Stimulated activated CD8-positive, alpha-beta memory T cell treated with anti-CD3 and anti-CD28 coated beads, Interleukin-15, amount 100 ng/mL, for 48 hours (primary cell): ENCODE measurements at places on chromosomes 2 and 18.

DNA sequence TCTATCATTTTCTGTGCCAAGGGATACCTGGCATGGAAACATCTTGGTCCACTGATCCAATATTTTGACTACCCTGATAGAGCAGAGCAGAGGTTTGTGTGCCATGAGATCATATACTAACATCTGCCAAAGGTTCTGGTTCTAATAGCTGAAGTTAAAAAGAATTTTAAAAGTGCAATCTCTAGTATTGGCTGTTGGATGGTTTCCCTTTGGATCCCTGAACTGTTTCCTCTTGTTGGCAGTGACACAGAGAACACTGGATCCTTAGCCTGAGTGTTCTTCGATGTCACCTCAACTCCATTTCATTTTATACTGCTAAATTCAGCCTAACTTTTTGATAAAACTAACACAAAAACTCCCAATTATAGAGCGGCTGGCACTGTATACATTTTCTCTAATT, 169.3 kb upstream of the FBXO11 start:
- no peak for DNase-seq

DNA sequence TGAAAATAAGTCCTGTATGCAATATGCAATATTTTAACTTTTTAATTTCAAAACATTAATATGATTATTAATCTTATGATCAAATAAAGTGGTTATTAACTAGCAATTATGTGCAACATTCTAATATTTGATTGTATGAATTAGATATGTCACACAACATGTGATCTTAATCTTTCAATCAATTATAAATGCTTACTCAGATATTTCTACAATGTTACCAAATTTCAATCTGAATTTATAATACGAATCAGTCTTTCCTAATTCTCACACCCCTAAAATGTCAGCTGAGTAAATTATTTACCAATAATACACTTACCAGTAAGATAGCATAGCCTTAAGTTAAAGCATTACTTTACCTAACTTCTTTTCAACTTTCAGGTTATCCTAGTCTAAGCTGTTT, 186.3 kb downstream of the CALCRL start:
- no peak for DNase-seq

DNA sequence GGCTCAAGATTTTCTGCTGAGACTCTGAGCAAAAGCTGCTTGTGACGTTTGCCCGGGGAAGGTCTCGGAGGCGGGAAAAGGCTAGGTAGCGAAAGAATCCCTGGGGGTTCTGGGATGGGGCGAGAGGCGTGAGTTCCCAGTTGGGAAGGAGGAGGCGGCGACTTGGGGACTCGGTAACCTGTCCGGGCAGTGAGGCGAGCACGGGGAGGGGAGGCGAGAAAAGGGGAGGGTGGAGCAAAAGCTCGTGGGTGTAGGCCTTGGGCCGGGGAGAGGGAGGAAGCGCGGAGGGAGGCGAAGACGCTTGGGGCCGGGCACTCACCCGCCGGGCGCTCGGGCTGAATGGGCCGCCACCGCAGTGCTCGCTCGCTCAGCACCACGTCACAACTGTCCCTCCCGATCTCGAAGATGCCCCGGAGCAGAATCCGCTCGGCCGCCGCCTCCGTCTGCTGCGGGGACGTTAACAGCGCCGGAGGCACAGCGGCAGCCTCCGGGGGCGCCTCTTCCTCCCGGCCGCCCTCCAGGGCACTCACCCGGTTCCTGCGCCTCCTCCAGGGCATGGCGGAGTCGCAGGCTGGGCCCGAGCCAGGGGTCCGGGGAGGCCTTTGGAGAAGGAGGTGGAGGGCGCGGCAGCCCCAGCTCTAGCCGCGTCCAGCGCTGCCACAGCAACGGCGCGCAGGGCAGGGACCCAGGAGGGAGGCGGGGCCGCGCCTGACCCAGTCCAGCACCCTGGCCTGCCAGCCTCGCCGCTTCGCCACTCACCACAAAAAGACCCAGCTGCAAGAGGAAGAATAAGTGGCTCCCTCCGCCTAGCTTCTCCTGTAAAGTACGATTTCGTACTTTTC, at the start of gene CERKL:
Gene CERKL (minus strand): TSS at position 656 of the 842 bp plus-strand sequence. CDS start 99 bp downstream, at position 557.
- no peak for DNase-seq

DNA sequence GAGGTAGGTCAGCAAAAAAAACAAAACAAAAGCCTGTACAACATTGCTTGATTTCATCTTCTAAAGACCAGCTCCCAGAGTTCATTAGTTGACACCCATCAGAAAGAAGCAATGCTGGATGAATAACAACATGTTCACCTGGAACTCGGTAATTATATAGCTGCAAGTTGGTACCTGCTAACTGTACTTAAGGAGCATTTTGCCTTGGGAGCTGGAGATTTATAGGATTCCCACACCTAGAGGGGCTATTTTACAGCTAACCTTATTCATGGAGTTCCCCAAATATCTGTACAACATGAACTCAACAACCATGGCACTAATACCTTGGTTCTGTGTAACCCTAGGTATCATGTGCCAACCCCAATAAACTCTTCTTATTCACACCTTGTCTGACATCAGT, 281.1 kb upstream of the NCKAP5 start:
- no peak for DNase-seq

DNA sequence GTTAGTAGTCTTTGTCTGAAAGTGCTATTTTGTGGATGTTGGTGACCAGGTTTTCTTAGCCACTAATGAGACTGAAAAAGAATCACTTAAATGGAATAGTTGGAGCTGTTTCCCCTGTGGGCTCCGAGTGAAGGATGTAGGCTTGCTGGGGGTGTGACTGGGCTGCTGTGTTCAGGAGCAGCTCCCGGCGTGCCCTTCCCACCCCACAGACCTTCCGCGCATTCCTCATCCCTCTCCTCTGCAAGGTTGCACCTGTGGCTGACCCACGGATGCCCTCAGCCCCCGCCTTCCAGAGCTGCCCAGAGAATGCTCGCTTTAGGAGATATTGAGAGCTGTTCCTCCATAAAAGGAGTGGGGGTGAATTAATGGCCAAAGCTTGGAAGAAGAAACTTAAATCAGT, 174.3 kb downstream of the LDLRAD4 start:
- DNase-seq = no peak

DNA sequence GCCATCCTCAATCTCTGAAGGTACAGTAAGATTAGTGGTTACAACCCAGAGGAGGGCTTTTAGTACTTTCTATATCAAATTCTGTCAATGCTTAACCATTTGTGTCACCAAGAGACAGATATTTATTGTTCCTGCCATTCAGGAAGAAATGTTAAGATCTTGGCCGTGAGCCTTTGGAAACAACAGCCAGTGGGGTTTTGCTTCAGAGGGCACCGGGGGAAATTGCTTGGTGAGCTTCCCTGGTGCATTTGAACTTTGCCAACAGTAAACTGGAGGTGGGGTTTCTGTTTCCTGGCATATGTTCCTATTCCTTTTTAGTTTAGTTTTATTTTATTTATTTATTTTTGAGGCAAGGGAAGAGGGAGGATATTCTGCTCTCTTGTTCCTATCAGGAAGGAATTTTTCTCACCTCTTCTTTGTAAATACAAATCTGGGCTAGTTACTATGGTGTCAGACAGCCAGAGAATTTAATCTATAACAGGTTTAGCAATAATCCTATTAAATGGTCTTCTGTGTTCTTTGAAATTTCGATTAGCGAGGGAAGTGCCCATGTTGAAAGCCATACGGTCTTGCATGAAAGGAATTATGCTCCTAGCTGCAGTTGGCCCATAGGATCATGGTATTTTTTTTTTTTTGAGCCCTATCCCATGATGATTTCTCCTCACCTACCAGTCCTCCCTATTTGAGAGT, 95.7 kb downstream of the MAIP1 start:
- DNase-seq = no peak

DNA sequence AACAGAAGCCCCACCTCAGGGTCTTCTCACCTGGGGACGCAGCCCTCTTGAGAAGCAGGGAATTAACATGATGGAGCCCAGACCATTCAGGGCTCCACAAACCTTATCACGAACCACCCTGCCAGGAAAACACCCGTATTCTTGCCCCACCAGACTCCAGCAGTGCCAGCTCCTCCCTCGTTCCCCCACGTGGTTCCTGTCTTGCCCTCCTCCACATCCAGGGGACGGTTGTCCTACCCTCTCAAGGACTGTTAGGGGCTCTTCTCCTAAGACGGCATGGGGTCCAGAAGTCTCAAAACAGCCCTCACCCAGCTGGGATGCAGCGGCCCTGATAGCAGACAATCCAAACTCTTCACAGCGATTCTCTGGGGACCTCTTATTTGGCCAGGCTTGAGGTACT, 372.2 kb upstream of the HS6ST1 start:
- DNase-seq = no peak

DNA sequence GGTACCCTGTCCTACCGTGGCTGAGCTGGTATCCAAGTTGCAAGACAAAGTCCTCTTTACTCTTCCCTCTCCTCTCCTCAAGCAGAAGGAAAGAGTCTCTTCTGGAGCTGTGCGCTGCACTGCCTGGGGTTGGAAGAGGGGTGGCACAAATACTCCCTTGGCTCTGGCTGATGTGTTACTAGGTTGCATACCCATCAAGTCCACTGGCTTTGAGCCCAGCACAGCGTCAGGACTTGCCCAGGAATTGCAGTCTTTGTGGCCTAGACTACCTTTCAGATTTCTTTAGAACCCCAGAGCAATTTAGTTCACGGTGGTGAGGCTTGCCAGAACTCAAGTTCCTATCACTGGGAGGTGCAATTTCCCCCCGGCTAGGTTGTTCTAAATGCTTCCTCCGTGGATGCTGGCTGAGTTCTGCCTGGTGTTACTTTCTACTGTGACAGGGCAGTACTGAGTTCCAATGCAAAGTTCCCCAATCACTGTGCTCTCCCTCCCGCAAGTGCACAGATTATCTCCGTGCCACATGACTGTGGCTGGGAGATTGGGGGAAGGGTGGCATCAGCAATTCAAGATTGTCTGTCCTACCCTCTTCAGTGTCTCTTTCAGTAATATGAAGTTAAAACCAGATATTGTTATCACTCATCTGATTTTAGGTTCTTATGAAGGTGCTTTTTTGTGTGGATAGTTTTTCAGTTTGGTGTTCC, 13.4 kb downstream of the MYO3B start:
- no peak for DNase-seq

DNA sequence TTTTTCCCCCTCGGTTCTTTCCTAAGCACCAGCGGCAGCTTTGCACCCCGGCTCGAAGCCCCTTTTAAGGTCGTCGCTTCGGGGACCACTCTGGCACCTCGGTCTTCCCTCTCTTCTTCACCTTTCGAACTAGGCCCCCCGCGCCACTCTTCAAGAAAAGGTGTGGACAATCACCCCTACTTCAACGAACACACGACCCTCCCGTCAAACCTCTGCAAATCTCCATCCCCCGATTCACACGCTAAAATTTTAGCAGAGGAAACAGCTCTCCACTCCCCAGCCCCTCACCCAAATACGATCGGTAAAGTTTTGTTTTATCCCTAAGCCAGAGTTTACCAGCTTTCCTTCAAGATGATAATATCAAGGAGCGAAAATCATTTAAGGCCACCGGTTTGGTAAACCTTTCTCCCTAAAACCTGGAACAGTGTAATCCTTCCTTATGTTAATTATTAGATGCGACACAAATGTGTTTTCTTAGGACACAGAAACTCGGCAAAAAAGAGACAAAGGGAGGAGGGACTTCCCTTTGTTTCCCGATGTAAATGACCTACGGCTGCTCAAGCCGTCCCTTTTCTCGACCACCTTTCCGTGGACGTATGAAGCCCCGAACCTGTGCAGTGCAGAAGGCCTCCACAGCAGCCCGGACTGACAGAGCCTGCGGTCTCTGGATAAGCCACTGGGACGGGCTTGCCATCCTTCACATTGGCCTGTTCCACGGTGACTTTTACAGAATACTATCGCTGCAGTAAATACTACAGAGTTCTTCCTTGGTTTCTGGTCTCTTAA, 85.2 kb downstream of the RBMS1 start:
- no peak for DNase-seq

- DNase-seq = no peak
These were observed 72.9 kb downstream of the XRCC5 start for GRCh38 chr2:216181953-216182461.

DNA sequence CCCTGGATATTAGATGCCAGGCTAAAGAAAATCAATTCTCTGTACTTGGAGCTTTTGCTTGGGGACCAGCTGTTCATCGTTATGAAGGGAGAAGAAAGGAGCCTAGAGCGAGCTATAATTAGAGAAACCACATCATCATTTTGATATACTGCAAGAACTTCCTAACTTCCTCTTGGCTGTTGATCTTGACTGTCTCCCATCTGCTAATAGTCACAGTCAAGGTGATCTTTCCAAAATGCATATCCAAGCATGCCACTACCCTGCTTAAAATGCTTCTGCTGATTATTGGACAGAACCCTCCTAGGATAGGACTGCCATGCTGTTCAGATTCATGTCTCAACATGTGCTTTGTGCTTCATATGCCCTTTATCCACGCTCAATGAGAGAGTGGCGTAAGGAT, 54.8 kb downstream of the RAPGEF4 start:
- DNase-seq = no peak

DNA sequence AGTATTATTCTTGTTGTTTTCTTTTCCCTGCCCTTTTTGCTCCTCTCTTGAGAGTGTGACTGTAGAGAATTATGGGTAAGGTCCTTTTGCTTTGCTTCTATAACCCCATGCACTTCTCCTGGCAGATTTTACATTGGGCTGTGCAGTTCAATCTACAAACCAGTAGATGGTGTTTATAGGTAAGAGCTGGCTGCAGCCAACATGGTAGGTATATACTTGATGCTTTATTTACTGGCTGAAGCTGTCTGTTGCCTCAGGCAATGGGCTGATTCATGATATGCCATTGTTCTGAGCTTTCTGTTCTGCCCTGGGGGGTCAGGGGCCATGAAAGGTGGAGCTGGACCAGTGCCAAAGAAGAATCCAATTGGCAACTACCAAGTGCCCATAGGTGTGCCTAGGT, 48.3 kb upstream of the MYL1 start:
- DNase-seq = no peak

DNA sequence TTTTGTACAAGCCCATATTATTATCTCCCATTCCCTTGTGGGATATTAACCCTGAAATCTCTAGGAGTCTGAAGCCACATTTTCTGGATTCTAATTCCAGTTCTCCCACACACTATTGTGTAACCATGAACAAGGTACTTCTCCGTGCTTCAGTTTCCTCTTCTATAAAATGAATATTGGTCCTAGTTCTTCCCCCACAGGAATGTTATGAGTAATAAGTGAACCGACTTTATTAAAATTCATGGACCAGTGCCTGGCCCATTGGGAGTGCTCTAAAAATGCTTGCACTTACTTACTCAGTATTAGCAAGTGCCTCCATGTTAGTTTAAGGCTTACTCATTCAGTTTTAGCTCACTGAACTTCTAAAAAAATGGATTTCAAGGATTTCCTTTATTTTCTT, 1.4 kb upstream of the ACMSD start:
- DNase-seq = no peak

- DNase-seq = no peak
These were observed 129.3 kb downstream of the MBP start for GRCh38 chr18:77003316-77003715.

DNA sequence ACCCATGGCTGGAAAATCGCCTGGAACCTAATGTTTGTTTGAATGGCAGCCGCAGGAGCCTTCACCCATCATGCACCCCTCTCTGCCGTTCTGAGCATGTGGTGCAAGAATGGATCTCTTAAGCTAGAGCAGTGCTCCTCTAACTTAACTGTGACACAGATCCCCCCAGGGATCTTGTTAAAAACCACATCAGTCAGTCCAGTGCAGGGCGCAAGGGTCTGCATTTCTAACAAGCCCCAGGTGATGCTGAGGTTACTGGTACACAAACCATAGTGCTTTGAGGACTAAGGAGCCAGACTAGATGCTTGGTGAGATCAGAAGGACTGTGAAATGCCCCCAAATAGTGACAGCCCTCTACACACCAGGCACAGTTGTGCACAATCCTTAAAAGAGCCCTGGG, 87.1 kb upstream of the KCTD1 start:
- no peak for DNase-seq

- DNase-seq = no peak
These were observed 353.4 kb downstream of the LNPK start for GRCh38 chr2:175648577-175649063.
